Activated CD8-positive, alpha-beta memory T cell treated with anti-CD3 and anti-CD28 coated beads, Interleukin-2, amount 50 U/mL, for 4 hours (primary cell): ENCODE measurements at places on chromosomes 7 and 10.
A peak's percentile ranks its signal among the peaks of the same experiment; 100 is the strongest.

GRCh38 chr10:26486990-26487850 lies 49.1 kb downstream of the APBB1IP start:
- DNase-seq, result peak; percentile 62

DNA sequence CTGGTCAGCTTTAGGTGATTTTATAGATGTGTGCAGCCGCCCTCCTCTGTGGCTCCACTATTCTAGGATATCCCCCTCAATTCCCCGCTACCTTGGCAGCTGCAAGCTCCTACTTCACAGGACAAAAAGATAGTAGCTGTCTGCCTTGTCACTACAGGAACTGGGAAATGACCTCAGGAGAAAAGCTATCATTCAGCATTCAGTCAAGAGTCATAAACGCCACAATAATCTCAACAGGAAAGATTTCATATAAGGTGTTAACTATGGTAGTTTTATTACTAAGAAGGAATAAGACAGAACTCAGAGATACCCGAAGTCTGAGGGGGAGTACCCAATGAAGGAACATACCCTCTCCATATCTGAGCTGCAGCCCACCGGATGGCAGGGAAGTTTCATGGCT lies 63.9 kb downstream of the CRPPA start:
- no peak for DNase-seq

DNA sequence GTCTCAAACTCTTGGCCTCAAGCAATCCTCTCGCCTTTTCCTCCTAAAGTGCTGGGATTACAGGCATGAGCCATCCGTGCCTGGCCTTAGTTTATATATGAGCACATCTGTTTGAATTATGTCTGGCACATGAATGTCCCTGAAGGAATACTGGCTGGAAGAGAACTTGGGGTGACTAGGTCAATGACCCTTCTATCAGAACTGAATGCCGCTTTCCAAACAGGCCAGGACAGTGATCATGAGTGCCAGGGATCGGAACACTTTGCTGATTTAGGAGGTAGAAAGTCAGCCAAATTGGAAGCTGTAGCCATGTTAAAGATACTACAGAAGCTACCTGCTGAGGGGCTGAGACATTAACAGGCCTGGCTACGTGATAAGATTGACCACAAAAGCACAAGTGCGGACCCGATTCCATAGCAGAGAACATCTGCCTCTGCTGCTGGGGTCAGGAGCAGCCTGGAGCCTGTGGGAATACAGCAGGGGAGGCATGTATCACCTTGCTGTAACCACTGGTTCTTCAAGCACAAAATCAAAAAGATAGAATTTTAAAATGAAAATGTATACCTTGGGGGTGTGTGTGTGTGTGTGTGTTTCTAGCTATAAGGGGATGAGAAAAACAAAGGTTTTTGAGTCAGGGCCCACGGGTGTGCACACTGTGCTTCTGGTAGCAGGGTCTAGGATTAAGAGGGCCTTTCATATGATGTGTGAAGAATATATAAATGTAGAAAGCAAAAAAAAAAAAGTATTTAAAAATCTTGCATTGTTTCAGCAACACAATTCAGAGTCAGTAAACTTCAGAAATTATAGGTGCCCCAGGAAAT lies 293.7 kb downstream of the BBS9 start:
- no peak for DNase-seq

GRCh38 chr7:31082447-31082846 lies 30.3 kb downstream of the ADCYAP1R1 start:
- DNase-seq, result no peak

DNA sequence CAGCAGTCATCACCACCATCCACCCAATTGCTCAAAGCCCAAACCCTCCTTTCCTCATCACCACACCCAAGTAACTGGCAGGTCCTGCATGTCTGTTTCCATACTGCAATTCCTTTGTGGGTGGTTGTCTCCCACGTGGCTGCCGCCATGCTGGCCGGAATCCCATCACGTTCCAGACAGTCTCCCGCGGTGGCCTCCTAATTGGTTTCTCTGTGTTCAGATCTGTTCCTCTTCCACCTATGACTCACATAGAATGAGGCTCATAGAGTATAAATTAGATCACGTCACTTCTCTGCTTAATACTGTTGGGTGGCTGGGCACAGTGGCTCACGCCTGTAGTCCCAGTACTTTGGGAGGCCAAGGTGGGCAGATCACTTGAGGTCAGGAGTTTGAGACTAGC lies 813.0 kb downstream of the TYW1 start:
- no peak for DNase-seq

DNA sequence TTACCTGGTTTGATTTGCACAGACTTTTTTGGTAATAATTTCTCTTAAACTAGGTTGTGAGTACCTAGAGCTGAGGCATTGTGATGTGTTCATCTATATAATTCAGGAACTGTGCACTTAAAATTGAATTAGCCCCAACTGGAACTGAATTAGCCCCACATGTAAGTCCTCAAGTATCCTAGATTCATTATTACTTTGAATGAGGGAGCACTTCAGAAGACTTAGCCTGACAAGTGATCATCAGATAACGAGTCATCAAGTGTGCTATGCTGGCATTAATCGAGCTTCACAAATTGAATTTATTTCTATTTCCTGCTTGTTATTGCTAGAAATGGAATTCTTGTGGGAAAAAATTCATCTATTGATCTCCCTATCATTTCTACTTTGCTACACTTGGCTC lies 323.4 kb upstream of the SEMA3D start:
- DNase-seq, result no peak

DNA sequence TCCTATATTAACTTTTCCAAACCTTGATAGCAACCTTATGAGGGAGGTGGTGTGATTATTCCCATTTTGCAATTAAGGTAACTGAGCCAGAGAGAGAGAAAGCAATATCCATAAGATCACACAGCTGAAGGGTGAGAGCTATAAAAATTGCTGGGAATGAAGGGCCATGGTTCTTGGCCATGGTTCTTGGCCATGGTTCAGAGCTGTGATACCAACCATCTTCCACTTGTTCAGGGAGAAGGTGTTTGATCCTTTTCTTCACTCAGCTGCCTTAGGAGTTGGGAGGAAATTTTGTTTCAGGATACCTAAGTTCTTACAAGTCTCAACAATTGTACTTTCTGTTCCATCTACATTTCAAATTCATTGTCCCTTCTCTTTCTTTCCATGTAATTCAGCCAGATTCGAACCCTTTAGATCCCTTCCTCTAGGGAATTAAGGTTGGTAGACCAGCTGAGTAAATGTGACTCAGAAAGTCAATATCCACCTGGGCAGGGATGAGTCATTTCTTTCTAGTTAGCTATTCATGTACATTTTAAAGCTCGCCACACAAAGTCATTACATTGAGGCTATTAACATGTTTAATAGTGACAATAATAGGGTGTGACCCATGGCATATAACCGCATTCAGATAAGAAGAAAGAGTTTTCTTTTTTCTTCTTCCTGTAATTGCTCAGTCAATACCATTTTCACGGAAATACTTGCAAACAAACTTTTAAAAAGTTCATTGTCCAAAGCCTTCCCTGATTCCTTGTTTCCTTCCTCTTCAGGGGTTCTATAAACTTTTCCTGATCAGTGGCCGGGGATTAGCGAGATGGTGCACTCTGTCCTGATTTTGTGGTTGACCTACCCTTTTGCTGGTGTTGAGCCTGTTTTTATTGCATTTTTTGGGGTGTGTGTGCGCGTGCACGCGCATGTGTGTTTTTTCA lies 143.4 kb downstream of the TCF7L2 start:
- no peak for DNase-seq

GRCh38 chr7:70596598-70596913 lies 535.4 kb upstream of the GALNT17 start:
- no peak for DNase-seq

GRCh38 chr7:10696064-10696463 lies 277.6 kb upstream of the PHF14 start:
- no peak for DNase-seq

GRCh38 chr7:149377386-149377785 lies 83.5 kb downstream of the ZNF777 start:
- DNase-seq, result no peak

DNA sequence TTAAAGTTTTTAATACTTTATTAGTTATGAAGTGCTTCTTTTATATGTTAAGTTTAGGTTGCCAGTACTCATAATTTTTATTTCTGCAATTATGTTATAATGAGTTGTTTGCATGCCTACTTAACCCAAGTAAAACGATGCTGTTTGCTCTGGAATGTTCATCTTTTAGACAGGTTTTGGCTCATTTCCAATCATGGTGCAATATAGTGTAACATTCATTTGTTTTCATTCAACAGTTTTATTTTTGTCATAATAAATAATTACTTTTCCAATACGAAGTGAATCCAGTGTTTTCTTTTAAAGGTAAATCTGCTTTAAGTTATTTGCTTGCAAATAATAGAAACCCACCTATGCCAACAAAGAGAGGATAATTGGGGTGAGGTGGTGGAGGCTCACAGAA lies 22.1 kb downstream of the ARL5B start:
- no peak for DNase-seq

GRCh38 chr7:98784216-98784785 lies 85.5 kb downstream of the TMEM130 start:
- no peak for DNase-seq

- DNase-seq, result no peak
Measured at GRCh38 chr7:41971640-41972187, 265.3 kb downstream of the GLI3 start.

- no peak for DNase-seq
Measured at GRCh38 chr7:77501192-77501515, 35.9 kb upstream of the PTPN12 start.

- DNase-seq, result no peak
Measured at GRCh38 chr7:158267742-158268435, 319.7 kb downstream of the PTPRN2 start.

DNA sequence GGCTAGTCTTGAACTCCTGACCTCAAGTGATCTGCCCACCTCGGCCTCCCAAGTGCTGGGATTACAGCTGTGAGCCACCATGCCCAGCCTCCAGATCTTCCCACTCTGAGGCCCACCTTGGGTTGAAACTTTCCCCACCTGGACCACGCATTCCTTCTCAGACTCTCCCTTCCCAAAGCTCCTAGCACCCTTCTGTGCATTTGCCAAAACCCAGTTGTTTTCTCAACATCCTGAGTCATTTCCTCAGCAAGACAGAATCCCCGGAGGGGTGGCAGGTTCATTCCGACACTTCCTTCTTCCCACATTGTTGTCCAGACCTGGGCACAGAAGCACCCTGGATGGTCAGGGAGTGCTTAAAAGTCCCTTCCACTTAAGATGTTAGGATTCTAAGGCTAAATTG lies 28.9 kb downstream of the BAG3 start:
- no peak for DNase-seq

- no peak for DNase-seq
Measured at GRCh38 chr7:155702616-155703015, 58.2 kb downstream of the RBM33 start.

- no peak for DNase-seq
Measured at GRCh38 chr7:46322937-46323336, 401.9 kb upstream of the IGFBP3 start.

DNA sequence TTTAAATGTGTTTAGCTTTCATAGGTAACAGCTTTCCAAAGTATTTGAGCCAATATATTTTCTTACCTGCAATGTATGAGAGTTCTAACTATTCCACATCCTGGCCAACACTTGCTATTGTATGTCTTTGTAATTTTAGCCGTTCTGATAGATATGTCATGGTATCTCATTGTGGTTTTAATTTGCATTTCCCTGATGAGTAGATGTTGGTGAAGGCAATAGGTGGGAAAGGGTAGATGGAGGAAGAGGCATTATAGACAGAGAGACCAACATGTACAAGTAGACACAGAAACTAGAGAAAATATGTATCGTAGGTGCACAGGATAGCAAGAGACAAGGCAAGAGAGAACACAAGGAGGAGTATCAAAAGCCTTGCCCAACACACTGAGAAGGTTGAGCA lies 54.8 kb upstream of the CCDC71L start:
- DNase-seq, result no peak

DNA sequence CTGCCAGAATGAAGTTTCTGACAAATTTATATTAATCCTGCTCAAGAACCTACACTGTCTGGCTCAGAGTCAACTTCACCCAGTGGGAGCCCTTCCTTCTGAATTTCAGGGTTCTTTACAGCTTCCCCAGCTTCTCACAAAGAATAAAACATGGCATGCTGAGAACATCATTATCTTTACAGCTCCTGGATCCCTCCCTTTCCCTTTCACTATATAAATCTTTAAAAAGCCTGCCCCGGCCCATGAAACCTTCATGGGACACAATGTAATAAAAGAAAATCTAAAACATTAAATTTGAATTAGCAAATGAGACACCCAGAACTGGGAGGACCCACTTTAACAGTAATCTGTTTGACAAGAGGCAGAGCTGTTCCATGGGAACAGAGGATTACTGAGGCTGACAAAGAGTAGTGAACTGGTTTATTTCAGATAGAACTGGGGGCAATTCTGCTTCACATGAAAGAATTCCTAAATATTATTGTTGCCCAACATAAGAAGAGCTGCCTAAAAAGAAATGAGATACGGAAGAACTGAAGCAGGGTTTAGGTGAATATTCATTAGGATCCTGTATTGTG lies 222.8 kb downstream of the THSD7A start:
- DNase-seq, result no peak

DNA sequence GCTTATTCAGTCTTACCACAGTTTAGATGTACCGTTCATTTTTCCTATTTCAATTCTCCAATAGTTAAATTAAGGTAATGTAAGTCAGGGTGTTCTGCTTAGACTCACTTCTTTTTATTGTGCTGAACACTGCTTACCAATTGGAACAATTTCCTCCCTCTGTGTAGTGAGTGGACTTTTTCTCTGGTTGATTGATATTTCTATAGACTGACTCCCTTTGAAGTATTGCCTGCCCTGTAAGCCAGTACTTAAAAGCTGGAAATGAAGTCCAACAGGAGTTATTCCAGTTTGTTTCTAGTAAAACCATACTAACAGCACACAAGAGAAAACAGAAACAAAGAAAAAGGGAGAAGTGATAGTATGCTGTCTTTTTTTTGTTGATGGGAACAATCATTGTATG lies 1674.9 kb downstream of the REEP3 start:
- DNase-seq, result no peak

DNA sequence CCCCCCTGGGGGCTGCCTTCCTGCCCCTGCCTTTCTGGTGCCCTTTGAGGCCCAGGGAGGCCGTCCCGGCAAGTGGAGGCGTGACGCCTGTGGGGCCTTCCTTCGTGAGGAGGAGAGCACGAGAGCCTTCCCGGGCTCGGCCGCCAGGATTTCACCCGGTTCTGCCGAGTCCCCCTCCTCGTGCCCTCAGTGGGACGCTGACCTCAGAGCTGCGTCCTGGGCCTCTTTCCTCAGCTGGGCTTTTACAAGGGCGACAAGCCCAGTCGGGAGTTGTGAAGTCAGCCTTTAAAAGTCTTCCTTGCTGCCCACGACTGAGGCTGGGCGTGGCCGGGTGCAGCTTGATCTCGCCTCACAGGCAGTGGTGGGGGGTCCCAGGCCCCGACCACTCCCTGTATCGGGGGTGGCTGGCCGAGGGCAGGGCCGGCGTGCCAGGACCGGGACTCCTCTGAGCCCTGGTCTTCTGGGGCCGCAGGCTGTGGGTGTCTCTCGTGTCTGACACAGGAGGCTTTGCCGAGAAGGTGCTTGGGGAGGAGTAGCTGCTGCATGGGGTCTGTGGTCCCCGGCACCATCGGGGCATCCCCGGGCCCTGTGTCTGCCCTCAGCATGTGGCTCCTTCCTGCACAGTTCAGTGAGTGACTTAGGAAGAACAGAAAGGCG lies 41.8 kb downstream of the FAM20C start:
- DNase-seq, result no peak

GRCh38 chr10:93461109-93461806 lies 20.9 kb downstream of the MYOF start:
- DNase-seq, result no peak

GRCh38 chr7:85023066-85023712 lies 163.7 kb downstream of the SEMA3D start:
- DNase-seq, result no peak

- DNase-seq, result no peak
Measured at GRCh38 chr10:1923586-1923985, 186.3 kb upstream of the ADARB2 start.

GRCh38 chr7:39027491-39027890 lies 49.8 kb downstream of the POU6F2 start:
- DNase-seq, result no peak
